ENCODE measurements at places on chromosomes 11 and 22.

DNA sequence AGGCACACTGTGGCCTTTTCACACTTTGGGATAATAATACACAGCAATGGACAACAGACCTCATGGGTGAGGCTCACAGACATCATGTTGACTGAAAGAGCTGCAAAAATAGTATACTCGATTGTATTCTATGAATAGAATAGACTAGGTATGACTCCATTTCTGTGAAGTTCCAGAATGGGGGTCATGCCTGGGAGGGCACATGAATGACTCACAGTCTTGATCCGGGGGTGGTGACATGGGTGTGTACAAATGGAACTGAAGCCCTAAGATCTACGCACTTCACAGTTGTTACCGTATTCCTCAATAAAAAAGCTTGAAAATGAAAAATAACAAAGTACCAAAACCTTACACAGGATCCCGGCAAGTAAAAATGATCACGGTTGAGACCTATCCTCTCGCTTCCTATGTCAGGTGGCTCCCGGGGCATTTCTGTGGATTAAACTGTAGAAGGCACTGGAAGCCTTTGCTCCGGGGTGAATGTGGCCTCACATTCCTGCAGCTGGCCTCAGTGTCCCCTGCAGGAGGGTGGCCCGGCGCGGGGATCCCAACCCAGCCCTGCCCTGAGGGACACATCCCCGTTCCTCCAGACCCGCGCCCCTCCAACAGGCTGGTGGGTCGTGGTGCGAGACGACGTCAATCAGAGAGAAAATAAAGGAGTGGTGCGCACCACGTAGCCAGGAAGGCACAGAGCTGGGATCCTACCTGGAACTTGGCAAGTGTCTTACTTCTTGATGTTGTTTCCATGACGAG lies 75.9 kb downstream of the NECTIN1 start:
- DNase-seq = no peak

DNA sequence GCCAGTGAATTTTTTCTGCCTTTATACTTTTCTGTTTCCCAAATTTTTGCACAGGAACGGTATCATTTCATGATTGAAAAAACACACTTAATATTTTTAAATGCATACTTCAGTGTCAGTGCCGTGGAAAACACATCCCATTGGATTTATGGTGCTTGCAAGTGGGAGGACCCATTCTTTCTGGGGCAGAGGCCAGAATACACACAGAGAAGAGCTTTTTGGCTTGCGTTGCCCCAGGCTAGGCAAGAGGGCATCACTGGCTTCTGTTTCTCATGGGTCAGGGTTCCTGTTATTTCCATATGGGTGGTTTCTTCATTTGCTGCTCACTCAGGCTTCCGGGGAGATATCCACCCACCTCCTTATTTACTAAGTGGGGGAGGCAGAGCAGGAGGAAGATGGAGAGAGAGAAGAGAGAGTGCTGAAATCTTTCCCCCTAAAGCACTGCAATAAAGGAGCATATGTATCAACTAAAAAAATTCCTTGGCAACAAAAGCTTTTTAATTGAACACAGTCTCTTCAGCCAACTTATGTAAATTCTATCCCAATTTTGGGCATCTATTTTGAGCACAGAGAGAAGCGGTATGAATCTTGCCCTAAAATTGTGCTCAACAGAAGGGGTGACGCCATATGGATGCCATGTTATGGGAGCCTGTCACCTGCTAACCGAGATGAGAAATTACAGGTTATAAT lies 66.0 kb upstream of the KIRREL3 start:
- no peak for DNase-seq

GRCh38 chr11:119175493-119176077 lies 7.1 kb downstream of the NLRX1 start:
- no peak for DNase-seq

- no peak for DNase-seq
These were observed 57.9 kb upstream of the PHF21B start for GRCh38 chr22:45067731-45068130.

GRCh38 chr22:43017525-43018460 lies 2.8 kb upstream of the PACSIN2 start:
- no peak for DNase-seq

- DNase-seq = no peak
These were observed 35.1 kb upstream of the NAV2 start for GRCh38 chr11:19677381-19678080.

DNA sequence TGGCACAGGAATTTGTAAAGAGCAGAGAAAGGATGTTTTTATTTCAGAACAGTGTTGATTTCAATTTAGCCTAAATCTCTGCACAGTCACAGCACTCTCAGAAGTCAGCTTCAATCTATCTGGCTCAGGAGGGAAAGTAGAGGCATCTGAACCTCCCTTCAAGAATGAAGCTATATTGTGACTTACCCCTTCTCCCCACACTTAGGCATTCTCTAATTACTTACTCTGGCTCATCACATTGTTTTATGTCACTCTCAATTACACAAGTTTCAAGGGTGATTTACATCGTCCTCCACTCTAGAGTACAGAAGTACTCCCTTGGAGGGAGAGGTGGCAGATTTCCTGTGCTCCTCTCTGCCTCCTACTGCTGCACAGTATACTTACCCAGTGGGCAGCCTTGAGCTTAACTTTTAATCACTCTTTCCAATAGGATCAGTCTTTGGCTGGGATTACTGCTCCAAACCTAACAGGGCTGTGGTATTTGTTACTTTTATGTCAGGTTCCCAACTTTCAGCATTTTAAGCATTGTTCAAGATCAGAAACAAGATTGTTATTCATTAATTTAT lies 211.4 kb downstream of the AASDHPPT start:
- DNase-seq = no peak

GRCh38 chr22:21013657-21014201 lies 1.2 kb upstream of the P2RX6 start:
- DNase-seq = no peak

- DNase-seq = no peak
These were observed 3.0 kb downstream of the LRP5 start for GRCh38 chr11:68315171-68315920.

- no peak for DNase-seq
These were observed 19.1 kb downstream of the RFPL2 start for GRCh38 chr22:32185821-32186220.

DNA sequence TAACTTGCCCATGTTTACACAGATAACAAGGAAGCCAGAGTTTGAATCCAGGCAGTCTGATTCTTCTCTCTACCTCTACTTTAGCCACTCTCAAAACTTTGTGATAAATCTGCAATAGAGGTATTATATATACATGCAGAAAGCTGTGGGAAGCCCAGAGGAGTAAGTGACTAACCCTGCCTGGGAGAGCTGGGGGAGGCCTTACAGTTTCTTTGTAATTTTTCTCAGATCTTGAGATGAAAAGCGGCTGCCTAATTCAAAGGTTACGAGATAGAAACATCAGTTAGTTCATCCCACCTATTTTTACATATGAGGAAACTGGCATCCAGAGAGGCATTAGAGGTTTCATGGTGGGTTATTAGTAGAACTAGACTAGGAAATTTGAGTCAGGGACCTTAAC lies 4.9 kb downstream of the STIM1 start:
- DNase-seq = peak; percentile 20

GRCh38 chr11:123698546-123699127 lies 42.8 kb downstream of the ZNF202 start:
- DNase-seq = no peak

DNA sequence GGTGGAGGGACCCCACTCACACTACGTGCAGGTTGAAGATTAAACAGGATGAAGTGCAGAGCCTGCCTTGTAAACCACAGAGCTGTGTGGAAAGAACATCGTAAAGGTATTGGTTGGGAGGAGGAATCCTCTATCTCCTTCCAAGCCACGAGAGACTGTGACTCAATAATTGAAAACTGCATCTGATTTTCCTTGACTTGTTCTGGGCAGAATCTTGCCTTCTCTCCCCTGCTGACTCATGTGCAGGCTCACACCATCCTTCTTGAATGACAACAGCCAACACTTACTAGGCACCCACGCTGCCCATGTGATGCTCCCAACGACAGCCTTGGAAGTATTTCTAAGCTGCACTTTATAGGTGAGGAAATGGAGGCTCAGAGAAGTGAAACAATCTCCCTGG lies 563.0 kb downstream of the MIAT start:
- DNase-seq = no peak

- no peak for DNase-seq
These were observed 38.1 kb upstream of the CALCB start for GRCh38 chr11:15035283-15035682.

- no peak for DNase-seq
These were observed 2.5 kb downstream of the TXN2 start for GRCh38 chr22:36478966-36479365.

GRCh38 chr22:46732513-46732912 lies 5.5 kb downstream of the CERK start:
- DNase-seq = no peak

DNA sequence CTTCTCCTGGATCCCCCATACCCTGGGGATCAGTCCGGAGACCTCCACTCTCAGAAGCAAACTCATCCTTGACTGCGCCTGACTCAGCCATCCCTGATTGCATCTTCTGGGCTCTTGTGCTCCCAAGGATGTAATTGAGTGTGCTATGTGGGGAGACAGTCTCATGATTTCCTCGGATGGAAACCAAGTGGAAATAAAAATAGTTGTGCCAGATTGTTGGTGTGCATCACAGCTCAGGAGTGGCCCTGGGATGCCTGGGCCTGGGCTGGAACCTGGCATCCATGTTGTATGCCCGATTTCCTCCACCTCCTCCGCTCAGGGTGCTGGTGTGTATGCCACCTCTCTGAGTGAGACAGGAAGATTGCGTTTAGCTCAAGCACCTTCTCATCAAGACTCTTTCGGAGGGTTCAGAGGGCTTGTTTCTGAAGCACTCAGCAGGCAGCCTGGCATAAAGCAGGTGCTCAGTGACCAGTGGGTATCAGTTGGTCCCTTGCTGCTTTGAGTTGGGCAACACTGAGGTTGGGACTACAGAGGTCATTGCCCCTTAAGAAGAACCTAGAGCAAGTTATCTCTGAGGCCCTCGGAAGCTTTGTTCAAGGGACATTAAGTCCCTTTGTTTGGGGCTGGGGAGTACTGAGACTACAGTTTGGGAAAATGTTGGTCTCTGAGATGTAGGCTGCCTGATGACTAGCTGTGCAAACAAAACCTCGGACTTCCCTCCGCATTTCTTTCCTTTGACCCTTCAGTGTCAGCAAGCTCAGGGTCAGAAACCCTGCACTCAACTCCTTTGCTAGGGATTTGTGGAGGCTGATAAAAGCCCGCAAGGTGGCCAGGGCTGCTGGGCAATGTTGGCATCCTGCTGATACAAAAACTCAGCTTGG lies 24.8 kb upstream of the MICAL2 start:
- DNase-seq = no peak

DNA sequence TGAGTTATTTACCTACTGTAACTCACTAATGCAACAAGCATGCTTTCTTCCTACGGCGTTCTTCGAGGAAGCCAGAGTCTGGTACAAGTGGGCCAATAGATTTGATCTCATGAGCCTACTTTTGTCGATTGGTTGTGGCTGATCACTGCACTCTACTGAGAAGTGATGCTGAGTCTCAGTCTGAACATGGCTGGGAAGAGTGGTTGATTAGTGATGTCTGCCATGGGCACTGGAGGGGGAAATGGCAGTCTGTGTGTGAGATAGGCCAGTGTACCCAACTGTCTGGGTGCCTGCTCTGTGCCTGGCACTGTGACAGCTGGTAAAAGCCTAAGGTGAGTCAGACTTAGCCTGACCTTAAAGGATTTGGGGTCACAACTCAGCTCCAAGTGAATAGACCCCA lies 28.3 kb downstream of the MYO18B start:
- DNase-seq = no peak

Measured in effector CD8-positive, alpha-beta T cell (primary cell).